Pancreas (tissue), 10 donors: ENCODE measurements at places on chromosomes 12 and 14.

- DNase-seq: no peak
Measured at GRCh38 chr14:78186277-78186676, 16.1 kb downstream of the NRXN3 start.

DNA sequence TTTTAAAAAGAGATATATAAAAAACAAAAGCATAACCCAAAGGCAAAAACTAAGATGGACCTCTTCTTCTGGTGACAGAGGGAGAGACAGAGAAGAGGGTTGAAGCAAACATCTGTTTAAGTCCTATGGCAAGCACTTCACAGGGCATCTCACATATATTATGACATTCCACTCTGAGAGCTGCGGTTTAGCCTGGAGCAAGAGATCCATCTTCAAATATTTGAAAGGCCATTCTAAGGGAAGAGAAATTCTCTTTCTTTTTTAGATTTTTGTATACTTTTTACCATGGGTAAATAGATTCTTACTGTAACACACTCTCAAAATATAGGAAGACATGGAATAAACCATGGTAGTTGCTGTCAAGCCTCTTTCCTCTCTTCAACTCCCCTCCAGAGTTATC, 204.1 kb downstream of the GXYLT1 start:
- DNase-seq: no peak

DNA sequence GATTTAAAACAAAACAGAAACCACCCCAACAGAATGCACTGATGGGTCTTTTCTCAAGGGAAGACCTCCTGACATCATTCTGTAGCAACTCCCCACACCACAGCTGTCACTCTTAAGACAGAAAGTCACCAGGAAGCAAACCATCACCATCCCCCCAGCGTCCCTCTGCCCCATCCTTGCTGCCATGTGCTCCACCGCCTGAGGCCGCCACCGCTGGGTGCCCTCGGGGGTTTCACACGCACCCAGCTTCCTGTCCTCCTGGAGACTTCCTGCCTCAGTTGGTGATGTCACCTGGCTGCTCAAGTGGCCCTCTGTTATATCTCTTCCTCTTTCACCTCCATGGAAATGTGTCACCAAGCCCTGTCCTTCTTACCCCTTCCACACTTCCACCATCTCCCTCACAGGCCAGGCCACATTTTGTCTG, 71.4 kb upstream of the GPR68 start:
- DNase-seq: no peak

GRCh38 chr14:104393898-104394381, 185.6 kb upstream of the C14orf180 start:
- DNase-seq: no peak
